ENCODE measurements at places on chromosomes 11 and 22. TPM values are rescaled to one million over a fixed set of nuclear protein-coding genes. Genes with fewer than 3 reads are reported as not detected.

GRCh38 chr11:117966908-117967307 lies 19.3 kb upstream of the IL10RA start:
- no peak for DNase-seq

C11orf65 gene
- total RNA-seq, result 0.42 TPM

DNA sequence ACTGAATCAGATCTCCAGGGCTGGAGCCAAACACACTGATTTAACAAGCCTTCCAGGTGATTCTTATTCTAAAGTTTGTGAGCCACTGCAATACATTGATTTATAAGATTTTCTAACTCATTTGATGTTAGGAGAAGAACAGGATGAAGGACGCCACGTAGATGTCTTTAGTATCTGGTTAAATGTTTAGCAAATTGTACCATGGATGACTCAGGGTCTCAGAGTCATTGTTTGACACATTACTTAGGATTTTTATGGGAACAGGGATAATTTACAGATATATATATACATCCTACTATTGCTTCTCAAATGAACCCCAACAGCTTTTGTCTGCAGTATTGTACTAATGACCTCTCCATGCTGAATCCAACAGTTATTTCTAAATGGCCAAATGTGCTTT lies 143.1 kb upstream of the DDI1 start:
- no peak for DNase-seq

DNA sequence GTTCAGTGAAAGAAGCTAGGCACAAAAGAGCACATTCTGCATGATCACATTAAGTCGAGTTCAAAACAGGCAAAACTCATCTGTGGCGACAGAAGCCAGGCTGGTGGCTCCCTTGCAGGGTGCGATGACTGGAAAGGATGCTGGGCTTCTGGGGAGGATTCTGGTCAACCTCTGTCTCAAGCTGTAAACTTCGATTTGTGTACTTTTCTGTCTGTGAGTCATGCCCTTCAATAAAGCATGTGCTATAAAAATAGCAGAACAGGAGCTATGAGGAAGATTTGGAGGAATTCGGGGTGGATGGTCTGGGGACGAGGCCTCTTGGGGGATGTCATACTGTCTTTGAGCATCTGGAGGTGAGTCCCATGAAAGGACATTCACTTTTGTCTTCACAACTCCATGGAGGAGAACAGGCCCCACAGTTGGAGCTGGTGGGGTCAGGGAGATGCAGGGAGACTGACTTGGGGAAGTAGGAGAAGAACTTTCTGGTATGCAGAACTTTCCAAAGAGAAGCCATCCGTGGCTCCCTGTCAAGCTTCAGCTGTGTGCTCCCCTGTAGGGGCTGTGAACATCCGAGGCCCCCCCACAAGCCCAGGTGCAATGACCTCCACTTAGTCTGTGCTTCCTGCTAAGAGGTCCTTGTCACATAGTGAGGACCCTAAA lies 77.8 kb upstream of the LINC01488 start:
- DNase-seq, result no peak

DNA sequence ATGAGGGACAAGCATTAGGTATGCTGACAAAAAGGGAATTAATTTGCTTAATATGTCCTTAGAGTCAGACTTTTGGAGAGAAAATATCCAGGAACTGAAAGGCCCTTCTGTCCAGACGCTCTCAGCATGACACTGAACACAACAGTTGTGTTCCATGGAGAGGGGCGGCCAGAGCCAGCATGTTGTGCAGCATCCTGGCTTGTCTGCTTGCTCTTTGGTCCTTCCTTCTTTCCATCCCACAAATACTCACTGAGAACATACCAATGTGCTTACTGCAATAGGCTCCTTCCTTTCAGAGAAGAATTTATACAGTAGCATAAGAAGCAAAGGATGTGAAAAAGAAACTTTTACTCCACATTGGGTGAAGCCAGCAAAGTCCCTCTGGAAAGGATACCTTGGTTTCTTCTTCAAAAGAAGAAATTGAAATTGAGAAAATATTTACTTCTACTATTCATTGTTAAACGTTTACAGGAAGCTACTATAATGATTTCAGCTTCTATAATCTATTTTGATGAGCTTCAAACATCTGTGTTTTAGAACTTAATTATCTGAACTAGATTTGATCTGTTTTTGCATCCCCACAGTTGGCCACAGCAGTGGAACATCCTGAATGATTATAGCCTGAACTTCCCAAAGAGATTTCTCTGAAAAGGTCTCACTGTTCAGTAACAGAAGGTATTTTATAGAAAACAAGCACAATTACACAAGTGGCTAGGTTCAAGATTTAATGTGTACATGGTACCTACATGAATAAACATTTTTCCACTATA lies 304.1 kb upstream of the PITPNB start:
- no peak for DNase-seq
